Lower lobe of right lung (tissue), 2 donors: ENCODE measurements at places on chromosomes 3 and 15. TPM values are rescaled to one million over a fixed set of nuclear protein-coding genes. Genes with fewer than 3 reads are reported as not detected.

DNA sequence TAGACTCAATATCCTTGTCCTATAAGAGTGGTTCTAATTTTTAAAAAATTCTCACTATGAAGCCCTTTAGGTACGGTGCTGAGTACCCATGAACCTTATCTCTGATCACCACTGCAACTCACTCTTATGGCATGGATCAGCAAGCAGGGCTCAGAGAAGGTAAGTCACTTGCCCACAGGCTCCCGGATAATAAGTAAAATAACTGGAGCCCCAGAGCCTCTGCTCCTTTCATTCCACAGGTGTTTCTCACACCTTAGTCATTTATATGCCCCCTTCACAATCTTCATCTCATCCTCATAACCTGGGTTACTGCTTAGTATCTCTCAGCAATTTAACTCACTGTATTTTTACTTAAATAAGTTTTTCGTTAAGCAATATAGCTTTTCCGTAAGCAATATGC is 28.4 kb upstream of the AKAP13 start:
- no peak for DNase-seq

The RBMS3 gene
- 58.5 TPM for total RNA-seq

GRCh38 chr3:19384868-19385267 is 236.6 kb downstream of the KCNH8 start:
- no peak for DNase-seq

The DPPA4 gene
- not detected for total RNA-seq

The KLF15 gene
- 40.1 TPM for total RNA-seq

GRCh38 chr15:91589360-91589759 is 264.1 kb upstream of the SLCO3A1 start:
- DNase-seq, result no peak
